Stimulated activated CD4-positive, alpha-beta T cell treated with anti-CD3 and anti-CD28 coated beads, Interleukin-1b, Interleukin-23, amount 100 ng/mL, for 48 hours (primary cell): ENCODE measurements at places on chromosomes 3 and 15.
A peak's percentile ranks its signal among the peaks of the same experiment; 100 is the strongest.

DNA sequence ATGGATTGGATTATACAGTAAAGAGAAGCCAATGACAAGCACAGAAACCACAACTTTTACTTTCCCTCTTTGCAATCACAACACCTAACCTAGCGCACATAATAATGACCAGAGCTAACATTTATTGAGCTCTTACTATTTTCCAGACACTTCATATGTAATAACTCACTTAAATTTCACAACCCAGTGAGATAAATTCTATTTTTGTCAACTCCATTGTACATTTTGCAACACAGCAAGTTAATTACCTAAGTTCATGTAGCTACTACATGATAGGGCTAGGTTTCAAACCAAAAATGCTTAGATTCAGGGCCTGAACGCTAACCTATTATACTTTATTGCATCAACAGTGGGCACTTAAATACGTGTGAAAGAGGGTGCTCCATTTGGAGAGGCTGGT is 89.5 kb downstream of the GADL1 start:
- DNase-seq: no peak

DNA sequence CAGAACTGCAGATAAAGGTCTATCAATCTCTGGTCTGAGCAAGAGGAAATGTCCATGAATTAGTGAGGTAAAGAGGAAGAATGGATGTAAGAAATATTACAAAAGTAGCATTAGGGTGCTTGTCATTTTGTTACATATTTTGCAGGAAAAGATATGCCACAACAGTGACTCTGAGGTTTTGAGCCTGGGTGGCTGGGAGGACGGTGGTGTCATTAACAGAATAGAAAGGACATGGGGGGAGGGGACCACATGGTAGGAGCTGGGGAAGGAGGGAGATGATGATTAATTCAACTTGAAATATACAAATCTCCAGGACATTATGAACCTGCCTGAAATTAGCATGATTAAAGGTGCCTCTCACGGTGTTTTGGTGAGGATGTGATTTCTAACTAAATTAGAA is 245.5 kb upstream of the MDFIC2 start:
- no peak for DNase-seq

DNA sequence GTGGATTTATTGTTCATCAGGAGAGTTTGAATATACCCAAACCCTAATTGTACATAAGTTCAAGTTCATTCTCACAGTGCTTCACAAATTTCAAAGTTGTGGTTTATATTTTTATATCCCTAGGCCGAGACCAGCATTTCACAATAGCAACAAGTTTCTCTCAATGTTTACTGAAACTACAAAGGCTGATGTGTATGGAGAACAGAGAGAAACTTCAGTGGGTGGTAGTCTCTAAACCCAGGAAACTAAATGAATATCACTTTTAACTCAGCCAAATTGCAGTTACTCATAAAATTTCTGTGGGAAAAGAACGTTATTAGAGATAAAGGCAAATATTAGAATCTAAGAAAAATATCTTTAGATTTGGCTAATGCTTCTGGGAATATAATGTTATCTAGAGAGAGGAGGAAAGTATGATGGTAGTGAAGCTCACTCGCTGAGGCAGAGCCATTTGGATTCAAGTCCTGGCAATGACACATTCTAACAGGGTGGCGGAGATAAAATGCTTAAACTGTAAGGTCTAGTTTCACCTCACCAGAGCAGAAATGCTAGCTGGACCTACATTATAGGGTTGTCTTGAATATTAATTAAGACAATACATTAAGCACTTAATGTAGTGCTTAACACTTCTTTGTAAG is 514.8 kb downstream of the EPHA3 start:
- no peak for DNase-seq

GRCh38 chr3:160977773-160978172 is 127.4 kb downstream of the B3GALNT1 start:
- no peak for DNase-seq

DNA sequence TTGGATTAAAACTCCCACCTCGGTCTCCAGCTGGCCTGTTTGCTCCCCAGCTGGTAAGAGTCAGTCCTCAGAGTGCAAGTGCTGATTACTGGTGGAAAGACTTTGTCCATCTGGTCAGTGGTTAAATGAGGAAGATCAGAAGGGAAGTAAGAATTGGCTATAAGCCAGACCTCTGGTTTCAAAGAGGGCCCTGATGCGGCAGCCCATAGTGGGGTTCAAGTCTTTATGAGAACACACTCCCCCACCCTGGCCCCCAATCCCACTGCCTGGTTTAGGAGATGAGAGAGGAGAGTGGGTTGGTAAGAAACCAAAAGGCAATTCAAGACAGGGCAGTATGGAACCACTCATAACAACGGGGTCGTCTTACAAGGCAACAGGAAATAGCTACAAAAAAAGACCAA is 65.0 kb downstream of the FRMD4B start:
- DNase-seq: no peak

DNA sequence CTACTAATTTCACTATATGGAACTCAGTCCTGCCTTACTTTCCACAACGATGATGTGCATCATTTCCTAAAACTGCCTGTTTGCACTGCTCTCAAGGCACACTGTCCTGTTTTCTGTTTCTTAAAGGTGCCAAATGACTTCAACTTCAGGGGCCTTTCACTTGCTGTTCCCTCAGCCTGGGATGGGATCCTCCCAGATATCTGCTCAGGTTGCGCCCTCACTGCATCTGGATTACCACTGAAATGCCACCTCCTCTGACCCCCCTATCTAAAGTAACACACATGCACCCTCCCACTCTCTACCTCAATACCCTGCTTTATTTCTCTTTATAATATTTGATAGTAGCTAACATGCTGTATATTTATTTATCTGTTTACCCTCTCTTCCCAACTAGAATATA is 123.8 kb upstream of the CMC1 start:
- DNase-seq: no peak

DNA sequence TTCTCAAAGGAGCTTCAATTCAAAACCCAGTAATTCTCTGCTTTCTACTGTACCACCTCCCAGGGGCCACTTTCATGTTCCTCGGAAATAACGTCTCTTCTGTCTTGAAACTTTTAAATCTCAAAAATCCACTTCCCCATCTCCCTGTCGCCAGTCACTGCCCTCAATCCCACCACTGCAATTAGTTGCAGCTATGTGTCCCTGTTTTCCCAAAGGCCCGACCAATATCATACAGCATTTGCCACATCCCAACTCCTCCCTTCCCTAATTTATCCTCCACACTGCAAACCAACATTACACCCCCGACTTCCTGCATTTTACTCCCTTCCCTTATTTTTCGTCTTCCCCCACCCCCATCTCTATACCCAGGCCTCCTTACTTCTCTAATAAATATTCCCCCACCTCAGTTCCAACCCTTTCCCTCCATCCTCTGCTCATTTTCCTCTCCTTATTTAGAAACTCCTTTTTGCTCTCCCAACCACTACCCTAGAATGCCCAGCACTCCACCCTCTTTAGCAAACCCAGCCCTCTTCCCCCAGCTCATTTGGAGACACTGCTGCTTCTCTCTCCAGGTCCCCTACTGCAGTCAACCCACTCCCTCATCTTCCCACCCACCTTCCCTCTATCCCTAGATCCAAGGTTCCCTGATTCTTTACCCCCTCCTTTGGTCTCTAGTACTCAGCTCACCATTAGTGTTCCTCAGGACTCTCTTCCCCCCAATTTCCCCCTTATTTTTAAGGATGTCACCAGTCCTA is 1.1 kb downstream of the NPTN start:
- no peak for DNase-seq

GRCh38 chr3:4387210-4388204 is 79.6 kb downstream of the SUMF1 start:
- DNase-seq: no peak

DNA sequence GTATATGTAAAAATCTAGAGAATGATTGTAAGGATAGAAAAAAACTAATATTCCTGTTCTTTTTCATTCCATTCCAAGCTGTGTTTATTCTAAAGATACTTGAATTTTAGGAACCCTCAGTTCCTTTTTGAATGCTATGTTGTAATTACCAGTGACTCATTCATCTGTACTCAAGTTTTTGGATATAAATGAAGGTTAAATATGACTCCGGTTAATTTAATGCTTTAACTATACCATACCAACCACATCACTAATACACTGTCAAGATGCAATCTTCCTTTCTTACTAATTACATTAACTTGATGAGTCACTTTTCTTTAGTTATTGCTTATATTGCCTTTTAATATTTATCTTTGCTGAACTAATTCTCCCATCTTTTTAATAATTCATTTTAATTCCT is 68.8 kb upstream of the ZNF148 start:
- DNase-seq: no peak

DNA sequence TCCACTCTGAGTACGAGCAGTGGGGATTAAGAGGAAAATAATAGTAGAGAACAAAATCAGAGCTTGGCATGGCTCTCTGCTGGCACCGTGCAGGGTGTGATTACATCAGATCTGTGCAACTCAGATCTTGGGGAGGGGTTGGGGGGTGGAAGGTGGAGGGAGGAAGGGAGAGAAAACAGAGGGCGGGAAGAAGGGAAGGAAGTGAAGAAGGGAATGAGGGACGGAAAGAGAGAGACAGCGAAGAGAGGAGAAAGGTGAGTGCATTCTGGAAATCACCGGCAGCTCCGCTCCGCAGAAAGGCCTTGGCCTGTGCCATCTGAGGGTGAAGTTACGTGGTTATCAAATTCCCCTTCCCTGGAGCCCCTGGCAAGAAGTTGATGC is 31.0 kb upstream of the ADAMTS17 start:
- DNase-seq: no peak

- no peak for DNase-seq
Measured at GRCh38 chr3:179695672-179696313, 43.0 kb downstream of the USP13 start.

GRCh38 chr3:176683382-176683781 is 513.9 kb downstream of the TBL1XR1 start:
- no peak for DNase-seq

- no peak for DNase-seq
Measured at GRCh38 chr15:98513428-98513986, 134.8 kb upstream of the IGF1R start.

DNA sequence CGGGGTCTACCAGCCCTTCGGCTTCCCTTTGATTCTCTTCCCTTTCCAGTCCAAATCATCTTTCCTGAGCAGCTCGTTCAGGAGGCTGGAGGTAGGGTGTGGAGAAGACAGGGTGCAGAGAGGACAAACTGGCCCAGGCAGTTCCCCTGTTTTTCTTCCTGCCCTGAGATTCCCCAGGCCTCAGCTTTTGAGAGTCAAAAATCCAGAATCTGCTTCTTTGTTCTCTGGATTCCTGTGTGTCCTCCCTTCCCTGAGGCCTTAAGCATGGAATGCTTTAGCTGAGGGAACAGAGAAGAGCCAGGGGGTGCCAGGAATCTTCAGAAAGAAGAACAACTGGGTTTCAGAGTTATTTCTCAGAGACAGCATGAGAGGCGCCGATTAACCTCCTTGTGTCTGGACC is 26.7 kb upstream of the LRTM1 start:
- DNase-seq: no peak

- no peak for DNase-seq
Measured at GRCh38 chr15:77010312-77010686, 15.4 kb downstream of the PSTPIP1 start.

DNA sequence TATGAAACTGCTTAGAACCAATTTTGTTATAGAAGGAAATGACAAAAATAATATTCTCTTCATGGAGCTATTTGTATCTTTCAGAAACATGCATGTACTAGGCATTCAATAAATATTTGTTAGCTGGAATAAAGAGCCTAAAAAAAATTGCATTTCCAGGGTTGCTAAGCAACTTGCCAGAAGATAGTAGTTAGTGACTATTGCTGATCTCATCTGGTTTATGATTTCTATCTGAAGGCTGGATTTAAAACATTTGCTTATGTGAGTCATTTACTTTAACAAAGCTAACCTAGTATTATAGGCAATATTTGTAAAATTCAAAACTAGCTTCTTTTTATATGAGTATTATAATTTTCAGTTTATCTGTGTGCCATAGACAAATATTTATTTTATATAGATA is 78.3 kb downstream of the NAALADL2 start:
- DNase-seq: no peak

DNA sequence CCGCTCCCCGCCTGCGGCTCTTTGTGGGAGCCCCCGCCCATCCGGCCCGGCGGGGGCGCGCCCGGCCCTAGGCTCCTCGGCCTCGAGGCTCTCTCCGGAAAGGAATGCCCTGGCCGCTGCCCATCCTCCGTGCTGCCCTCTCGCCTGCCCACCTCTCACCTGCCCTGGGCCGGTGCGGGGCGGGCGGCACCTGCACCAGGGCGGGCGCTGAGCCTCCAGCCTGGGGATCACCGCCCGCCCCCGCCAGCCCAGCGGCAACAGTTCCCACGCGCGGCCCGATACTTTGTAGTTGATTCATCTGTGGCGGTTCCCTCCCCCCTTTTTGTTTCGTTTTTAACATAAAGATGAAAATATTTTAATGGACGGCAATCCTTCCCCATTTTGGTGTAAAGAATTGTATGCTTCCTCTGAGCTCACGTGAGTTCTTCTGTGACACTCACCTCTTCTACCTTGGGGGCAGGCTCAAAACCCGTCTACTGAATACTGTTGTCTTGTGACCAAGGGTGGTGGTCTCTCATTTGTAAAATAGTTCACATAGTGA is 1.9 kb downstream of the KLF13 start:
- peak; percentile 83 for DNase-seq

GRCh38 chr3:35739181-35739809 is 100.0 kb downstream of the ARPP21 start:
- DNase-seq: no peak

- DNase-seq: no peak
Measured at GRCh38 chr3:40975711-40976121, 223.6 kb upstream of the CTNNB1 start.
